Cardiac septum (tissue), 1 donor: ENCODE measurements at places on chromosomes 1 and 21. TPM values are rescaled to one million over a fixed set of nuclear protein-coding genes. Genes with fewer than 3 reads are reported as not detected.

PPP1R15B gene
- total RNA-seq = 21.2 TPM

HES3 gene
- total RNA-seq = not detected

DNA sequence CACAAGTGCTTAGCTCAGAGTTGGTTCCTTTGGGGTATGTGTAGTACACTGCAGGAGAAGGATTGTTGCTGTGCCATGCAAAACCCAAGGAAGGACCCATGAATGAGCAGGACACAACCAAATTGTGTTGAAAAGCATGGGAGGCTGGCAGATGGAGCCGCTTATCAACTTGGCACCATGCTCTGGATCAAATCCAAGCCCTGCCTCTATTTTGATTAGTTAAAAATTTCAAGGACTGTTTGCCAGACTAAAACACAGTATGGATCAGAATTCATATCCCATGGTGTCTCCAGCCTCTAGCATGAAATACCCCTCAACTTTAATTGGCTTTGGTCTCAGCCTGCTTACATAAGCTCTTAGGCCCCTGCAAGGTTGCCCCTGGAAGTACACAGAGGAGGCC is 27.8 kb downstream of the CCDC185 start:
- DNase-seq = no peak

DNA sequence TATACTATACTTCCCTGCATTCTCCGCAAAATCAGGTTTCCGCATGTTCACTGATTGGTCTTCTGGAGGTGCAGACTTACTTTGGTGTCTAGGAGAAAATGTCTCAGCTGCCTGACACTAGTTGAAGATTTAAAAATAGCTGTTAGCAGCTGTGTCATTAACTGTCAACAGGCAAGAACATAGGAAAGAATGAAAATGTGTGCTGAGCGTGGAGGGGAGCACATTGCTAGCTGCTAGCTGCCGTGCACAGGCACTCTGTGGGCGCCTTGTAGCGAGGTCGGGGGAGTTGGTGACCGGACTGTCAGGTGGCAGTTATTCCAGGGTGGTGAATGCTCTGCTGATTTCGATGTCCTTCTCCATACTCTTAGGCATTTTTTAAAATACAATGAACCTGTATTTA is 5.2 kb downstream of the FAAH start:
- no peak for DNase-seq

GRCh38 chr1:56490619-56491018 is 88.7 kb downstream of the PLPP3 start:
- DNase-seq = no peak
